ENCODE measurements at places on chromosomes 3 and 15.
A peak's percentile ranks its signal among the peaks of the same experiment; 100 is the strongest.

DNA sequence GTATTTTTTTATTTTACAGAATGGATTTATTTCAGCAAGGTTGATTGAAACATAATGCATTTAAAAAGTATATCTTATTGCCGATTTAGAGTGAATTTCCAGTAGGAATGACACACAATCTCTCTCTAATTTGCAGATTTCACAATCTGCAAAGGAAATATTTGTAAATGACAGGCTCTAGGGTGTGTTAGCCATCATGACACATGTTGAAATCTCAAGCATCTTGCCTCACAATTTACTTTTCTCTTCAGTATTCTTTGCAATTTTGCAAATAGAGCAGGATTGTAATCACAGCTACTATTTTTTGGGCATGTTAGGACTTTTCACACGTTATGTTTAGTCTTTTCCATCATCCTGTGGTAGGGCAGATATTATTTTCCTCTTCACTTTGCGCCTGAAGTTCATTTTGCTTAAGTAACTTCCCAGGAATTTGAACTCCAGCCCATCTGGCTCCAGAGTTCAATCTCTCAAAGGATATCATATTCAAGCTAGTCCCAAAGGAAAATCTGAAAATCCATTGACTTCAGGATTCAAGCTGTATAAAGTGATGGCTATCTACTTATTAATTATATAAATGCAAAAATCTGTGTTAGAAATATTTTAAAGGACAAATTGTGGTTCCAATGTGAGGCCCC is 55.4 kb downstream of the ATP13A4 start:
- H3K27me3 ChIP-seq: peaks cover 54% of the 10 kb centered on the region
- DNase-seq: no peak
- H3K36me3 ChIP-seq: no peaks in the 10 kb centered on the region
- no peaks in the 10 kb centered on the region for H3K4me1 ChIP-seq

GRCh38 chr15:77384086-77384485 is 35.8 kb downstream of the PEAK1 start:
- no peak for DNase-seq
- H3K4me3 ChIP-seq: no peak overlapping the region
- no peaks in the 10 kb centered on the region for H3K27me3 ChIP-seq
- H3K36me3 ChIP-seq: no peaks in the 10 kb centered on the region
- H3K27ac ChIP-seq: no peak overlapping the region

- no peaks in the 10 kb centered on the region for H3K4me1 ChIP-seq
- H3K4me3 ChIP-seq: no peak overlapping the region
- no peak overlapping the region for H3K27ac ChIP-seq
- H3K36me3 ChIP-seq: no peaks in the 10 kb centered on the region
- DNase-seq: peak; percentile 10
- no peaks in the 10 kb centered on the region for H3K27me3 ChIP-seq
Measured at GRCh38 chr15:51536965-51537574, 85.5 kb downstream of the DMXL2 start.

DNA sequence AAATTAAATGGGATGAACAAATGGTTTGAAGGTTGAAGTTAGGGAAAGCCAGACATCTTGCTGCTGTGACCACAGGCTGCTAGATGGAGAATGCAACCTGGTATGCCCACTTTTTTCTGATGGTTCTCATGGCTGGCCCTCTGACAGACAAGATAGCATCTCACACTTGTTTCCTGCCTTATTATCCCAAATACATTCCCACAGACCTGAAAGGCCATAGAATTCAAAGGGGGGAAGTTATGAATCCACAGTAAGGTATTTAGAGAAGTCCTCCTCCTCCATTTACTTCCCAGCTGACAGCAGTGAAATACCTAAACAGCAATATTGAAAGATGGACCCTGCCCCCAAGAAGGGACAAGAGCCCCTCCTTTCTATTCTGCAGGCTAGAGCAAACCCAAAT is 32.4 kb downstream of the LEO1 start:
- 0 out of 2 replicates have a peak, but pooled peaks cover 4% of the 10 kb centered on the region for H3K36me3 ChIP-seq
- no peaks in the 10 kb centered on the region for H3K27me3 ChIP-seq
- H3K27ac ChIP-seq: no peak overlapping the region
- no peak for DNase-seq
- H3K4me3 ChIP-seq: no peak overlapping the region

DNA sequence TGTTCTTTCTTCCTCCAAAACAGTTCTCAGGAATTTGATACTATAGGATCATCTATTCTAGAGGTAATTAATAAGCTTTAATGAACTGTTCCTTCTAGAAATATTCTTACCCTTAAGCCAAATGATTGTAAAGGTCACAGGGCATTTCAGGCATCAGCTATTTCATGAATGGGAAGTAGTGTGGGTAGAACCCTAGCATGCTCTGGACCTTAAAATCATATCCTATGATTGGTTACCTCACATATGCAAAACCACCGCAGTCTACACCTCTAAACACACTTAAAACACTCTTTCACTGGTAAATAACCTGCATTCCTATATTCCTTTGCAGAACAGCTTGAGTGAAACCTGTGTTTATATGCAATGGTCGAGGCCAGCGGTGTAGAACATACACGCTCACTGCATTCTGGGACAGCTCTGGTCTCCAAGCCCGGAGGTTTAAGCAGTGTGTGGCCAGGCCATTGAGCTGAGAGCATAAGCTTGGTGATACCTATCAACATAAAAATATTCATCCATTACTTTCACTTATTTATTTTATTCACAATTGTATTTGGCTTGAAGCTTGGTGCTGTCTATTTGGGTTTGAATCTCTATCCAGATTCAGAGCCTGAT is 87.7 kb upstream of the RASGRP1 start:
- H3K27me3 ChIP-seq: no peaks in the 10 kb centered on the region
- no peak overlapping the region for H3K4me3 ChIP-seq
- H3K4me1 ChIP-seq: no peaks in the 10 kb centered on the region
- no peak for DNase-seq
- no peak overlapping the region for H3K27ac ChIP-seq

DNA sequence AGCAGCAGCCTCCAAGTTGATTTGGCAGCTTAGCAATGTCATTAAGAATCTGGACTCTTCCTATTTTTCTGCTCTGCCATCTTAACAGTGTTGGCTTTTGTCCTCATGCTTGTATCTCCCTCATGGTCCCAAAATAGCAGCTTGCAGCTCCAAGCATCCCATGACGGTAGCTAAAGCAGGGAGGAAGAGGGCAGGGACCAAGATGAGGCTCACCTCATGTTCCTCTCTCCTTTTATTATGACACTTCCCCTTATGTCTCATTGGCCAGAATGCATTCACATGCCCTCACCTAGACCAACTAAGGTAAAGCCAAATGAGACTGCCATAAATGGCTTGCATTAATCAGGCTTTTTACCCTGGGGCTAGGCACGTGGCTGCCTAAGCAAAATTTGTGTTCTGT is 382.4 kb downstream of the SHQ1 start:
- H3K27ac ChIP-seq: no peak overlapping the region
- H3K36me3 ChIP-seq: no peaks in the 10 kb centered on the region
- H3K4me1 ChIP-seq: no peaks in the 10 kb centered on the region
- no peak overlapping the region for H3K4me3 ChIP-seq
- no peak for DNase-seq
- peaks cover 7% of the 10 kb centered on the region for H3K27me3 ChIP-seq

DNA sequence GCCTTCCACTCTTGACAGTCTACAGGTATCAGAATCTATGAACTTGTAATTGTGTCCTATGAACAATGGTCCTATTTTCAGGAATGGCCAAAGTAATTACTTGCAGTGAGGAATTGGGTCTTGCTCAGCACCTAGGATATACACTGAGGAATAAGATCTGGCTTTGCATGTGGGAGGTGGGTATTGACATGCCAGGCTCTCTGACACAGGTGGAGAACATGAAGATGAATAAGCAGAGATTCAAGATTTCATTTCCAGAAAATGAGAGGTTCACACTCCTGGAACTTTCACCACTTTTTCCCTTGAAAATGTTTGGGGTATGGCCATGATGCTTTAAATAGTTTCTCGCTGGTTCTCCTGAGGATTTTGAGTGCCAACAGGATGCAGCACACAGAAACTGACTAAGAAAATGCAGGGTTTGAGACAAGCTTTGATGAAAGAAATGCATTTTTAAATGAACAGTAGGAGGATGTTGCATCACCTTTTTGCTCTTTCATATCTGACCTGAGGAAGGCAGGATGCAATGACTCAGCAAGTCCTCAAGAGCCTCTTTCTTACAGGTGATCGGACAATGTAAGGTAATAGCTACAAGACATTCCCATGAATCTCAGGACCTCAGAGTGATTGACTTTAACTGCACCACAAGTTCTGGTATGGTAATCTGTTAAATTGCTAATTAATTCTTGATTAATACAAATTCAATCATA is 3.7 kb downstream of the HRG start:
- DNase-seq: peak; percentile 35
- no peak overlapping the region for H3K27ac ChIP-seq
- no peaks in the 10 kb centered on the region for H3K36me3 ChIP-seq
- peaks cover 5% of the 10 kb centered on the region for H3K4me1 ChIP-seq
- H3K27me3 ChIP-seq: 0 out of 2 replicates have a peak, but pooled peaks cover 7% of the 10 kb centered on the region

GRCh38 chr15:65254758-65255157 is 31.9 kb downstream of the PARP16 start:
- H3K27ac ChIP-seq: no peak overlapping the region
- no peak for DNase-seq
- H3K4me3 ChIP-seq: no peak overlapping the region

DNA sequence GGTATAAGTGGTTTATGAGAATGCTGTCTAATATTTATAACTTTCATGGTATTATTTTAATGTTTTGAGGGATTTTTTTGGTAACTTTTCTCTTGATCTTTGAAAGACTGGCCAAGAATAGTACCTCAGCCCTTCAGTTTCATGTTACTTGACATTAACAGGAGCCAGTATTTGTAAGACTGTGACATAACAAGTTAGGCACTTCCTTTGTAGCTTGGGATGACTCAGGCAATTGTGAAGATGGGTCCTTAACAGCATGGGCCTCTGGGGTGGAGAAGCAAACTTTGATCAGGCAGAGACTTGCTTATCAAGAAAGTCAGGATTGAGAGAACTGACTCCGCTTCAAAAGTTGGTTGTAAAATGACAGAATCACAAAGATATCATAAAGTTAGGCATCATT is 9.5 kb downstream of the LRRC49 start:
- peaks cover 9% of the 10 kb centered on the region for H3K4me1 ChIP-seq
- DNase-seq: peak; percentile 28
- peak overlapping the region; percentile 36 for H3K27ac ChIP-seq
- no peak overlapping the region for H3K4me3 ChIP-seq

- H3K4me3 ChIP-seq: no peak overlapping the region
- H3K4me1 ChIP-seq: no peaks in the 10 kb centered on the region
- no peaks in the 10 kb centered on the region for H3K27me3 ChIP-seq
- H3K27ac ChIP-seq: no peak overlapping the region
Measured at GRCh38 chr3:35832140-35832571, 192.8 kb downstream of the ARPP21 start.

DNA sequence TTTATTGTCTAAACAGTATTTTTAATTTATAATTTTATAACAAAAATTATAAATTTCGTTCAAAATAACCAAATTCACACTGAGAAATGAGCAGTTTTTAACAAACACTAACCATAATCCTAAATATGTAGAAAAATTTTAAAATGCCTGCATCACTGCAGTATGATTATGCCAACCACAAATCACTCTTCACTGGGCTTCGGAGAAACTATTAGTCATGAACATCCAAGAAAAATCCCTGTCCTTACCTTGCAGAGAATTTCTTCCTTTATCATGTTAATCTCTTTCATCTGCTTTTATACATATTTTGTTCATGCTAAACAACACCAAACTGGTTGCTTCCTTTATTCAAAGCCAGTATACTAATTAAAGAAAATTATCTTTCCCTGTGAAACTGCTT is 511.0 kb upstream of the ALCAM start:
- no peak overlapping the region for H3K4me3 ChIP-seq
- no peak overlapping the region for H3K27ac ChIP-seq
- no peak for DNase-seq
- H3K4me1 ChIP-seq: no peaks in the 10 kb centered on the region
- H3K27me3 ChIP-seq: no peaks in the 10 kb centered on the region
- H3K36me3 ChIP-seq: no peaks in the 10 kb centered on the region

DNA sequence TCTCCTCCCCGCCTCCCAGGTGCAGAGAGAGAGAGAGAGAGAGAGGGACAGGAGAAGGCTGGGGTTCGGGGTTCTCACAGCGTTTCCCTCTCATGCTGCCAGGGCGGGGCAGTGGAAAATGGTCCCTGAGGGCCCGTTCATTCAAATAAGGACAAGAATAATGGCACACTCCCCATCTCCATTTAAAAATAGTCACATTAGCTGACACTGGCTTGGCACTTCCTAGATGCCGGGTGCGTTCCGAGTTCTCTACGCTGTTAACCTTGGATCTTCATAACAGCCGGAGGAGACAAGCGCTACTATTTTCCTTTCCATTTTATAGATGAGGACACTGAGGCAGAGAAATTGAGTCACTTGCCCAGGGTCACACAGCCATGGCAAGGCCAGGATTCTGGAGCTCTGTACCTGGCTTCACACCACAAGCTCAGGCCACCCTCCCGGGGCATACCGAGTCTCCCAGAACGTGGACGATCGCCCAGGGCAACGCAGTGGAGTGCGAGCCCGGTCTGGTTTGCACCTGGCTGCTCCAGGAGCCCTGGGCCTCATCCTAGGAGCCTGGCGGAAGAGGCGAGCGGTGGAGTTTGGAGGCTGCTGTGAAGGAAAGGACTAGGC is 608 bp upstream of the SLC6A6 start:
- H3K36me3 ChIP-seq: no peaks in the 10 kb centered on the region
- H3K27me3 ChIP-seq: no peaks in the 10 kb centered on the region
- H3K4me3 ChIP-seq: peak overlapping the region; percentile 98
- DNase-seq: no peak

GRCh38 chr3:31724651-31725050 is 191.9 kb downstream of the STT3B start:
- no peak overlapping the region for H3K4me3 ChIP-seq
- H3K27me3 ChIP-seq: no peaks in the 10 kb centered on the region
- H3K27ac ChIP-seq: no peak overlapping the region
- H3K4me1 ChIP-seq: peaks cover 8% of the 10 kb centered on the region
- no peak for DNase-seq

DNA sequence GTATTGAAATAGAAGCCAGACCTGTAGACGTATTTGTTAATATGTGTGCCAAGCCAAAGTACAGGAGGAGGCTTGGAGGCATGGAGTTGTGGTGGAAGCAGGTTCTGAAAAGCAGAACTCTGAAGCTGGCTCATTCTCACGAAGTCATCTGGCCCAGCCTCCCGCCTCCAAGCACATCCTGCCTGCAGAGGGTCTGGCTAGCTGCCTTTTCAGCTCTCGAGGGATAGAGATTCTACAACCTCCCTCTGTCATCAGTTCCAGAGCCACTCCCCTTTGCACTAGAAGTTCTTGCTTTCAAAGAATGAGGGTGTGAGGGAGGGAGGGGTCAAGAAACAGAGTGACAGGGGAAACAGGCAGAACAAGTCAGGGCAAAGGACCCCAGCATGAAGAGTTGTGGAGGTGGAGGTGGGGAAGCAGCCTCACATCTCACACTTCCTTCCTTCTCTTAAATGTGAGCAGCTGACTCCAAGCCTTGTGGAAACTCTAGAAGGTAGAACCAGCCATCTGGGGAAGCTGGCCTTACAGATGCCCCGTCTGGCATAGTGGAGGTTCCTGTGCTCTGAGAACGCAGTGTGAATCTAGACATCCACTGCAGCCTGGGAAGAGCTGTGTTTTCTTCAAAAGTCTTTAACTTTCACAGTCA is 95.3 kb downstream of the SLC49A4 start:
- no peak overlapping the region for H3K27ac ChIP-seq
- no peaks in the 10 kb centered on the region for H3K27me3 ChIP-seq
- peaks cover 15% of the 10 kb centered on the region for H3K4me1 ChIP-seq
- no peaks in the 10 kb centered on the region for H3K36me3 ChIP-seq

- H3K36me3 ChIP-seq: no peaks in the 10 kb centered on the region
- H3K27ac ChIP-seq: no peak overlapping the region
- no peaks in the 10 kb centered on the region for H3K4me1 ChIP-seq
- H3K4me3 ChIP-seq: no peak overlapping the region
- H3K27me3 ChIP-seq: peaks cover 20% of the 10 kb centered on the region
Measured at GRCh38 chr3:29646043-29646442, 365.2 kb downstream of the RBMS3 start.

Measured in HCT116 (cell line).